ENCODE measurements at places on chromosomes 16 and 17.

GRCh38 chr17:330993-331701 is 21.5 kb downstream of the RPH3AL start:
- no peak for DNase-seq

- no peak for DNase-seq
These were observed 269.1 kb downstream of the CDH13 start for GRCh38 chr16:82895843-82896242.

GRCh38 chr16:29989111-29989858 is 6.1 kb downstream of the HIRIP3 start:
- DNase-seq, result no peak

DNA sequence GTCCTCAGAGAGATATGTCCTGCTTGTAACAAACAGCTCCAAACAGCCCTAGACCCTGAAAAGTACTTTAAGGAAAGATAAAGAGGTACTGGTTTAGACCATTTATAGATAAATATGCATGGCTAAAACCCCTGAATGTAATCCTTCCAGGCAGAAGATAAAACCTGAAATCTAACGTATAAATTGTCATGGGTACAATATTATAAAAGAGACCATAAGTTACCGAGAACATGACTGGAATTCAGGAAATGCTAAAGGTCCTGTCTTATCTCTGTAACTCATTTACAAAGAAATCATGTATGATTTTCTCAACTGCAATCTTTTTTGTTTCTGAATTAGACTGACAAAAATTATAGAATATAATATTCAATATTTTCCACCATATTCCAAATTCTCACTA is 9.2 kb upstream of the KANSL1 start:
- DNase-seq, result no peak

GRCh38 chr17:47615766-47616424 is 33.8 kb upstream of the KPNB1 start:
- no peak for DNase-seq

DNA sequence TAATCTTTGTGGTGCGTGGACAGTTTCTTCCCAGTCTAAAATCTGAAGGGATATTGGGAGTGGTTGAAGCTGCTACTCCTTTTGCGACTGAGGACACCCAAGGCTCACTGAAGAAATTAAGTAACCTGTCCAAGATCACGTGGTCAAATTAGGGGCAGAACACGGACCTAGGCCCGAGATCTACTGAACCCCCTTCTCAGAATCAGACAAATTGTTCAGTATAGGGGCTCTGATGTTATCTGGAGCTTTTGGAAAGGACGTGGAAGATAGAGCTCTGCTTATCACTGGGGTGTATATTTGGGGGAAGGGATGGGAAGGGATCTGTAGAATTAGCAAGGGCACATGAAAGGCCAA is 857 bp downstream of the TANGO6 start:
- DNase-seq, result no peak

DNA sequence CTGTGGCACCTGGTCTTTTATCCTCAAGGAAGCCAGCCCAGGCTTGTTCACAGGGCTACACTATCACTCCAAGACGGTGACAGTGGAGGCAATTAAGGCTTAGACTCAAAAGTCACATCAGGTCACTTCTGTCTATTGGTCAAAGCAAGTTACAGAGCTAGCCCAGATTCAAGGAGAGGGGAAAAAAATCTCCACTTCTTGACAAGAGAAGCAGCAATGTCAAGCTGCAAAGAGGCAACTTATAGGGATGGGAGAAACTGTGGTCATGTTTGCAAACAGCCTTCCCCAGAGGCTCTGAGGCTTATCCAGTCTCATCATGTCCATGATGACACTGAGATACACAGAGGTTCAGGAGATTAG is 31.6 kb downstream of the SERPINF1 start:
- DNase-seq, result no peak

DNA sequence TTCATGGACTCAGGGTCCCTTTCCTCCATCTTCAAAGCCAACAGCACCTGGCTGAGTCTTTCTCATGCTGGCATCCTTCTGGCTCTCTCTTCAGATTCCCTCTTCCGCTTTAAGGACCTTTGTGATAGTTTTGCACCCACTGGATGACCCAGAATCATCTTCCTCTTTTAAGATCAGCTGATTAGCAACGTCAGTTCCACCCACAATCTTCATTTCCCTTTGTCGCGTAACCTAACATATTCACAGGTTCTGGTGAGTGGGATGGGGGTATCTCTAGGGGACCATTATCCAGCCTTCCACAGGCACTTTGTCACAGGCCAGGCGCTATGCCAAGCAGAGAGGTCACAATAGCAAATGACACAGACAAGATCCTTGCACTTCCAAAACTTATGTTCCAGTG is 593.8 kb downstream of the MAF start:
- DNase-seq, result no peak

DNA sequence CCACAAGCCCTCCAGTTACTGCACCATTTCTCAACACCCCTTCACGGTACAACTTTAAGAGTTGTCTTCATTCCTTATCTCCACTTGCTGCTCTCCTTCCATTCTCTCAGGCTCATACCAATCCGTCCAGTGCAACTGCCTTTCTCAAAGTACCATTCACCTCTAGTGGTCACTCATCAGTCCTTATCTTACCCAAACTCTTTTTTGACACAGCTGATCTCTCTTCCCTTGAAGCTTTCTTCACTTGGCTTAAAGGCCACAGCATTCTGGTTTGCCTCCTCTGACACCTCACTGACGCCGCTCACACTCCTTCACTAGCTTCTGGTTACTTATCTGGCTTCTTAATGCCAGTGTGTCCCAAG is 24.9 kb downstream of the UBE2G1 start:
- DNase-seq, result no peak

DNA sequence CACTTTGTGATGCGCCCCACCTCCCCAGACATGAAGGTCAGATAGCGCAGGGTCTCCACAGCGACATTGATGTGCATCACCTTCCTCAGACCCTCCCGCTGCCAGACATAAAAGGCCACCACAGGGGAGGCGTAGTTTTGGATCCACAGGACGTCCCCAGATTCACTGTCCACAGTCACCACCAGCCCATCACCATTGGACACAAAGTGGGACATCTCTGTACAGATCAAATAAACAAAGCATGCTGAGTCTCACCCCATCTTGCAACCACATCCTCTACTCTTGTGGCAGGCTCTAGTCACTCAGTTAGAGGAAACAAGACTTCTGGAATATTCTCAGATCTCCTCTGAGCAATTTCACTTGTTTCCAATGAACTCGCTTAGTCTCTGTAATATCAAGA is 46.3 kb upstream of the ICAM2 start:
- DNase-seq, result no peak

- DNase-seq, result no peak
These were observed 299.3 kb downstream of the SOX9 start for GRCh38 chr17:72419866-72420774.

DNA sequence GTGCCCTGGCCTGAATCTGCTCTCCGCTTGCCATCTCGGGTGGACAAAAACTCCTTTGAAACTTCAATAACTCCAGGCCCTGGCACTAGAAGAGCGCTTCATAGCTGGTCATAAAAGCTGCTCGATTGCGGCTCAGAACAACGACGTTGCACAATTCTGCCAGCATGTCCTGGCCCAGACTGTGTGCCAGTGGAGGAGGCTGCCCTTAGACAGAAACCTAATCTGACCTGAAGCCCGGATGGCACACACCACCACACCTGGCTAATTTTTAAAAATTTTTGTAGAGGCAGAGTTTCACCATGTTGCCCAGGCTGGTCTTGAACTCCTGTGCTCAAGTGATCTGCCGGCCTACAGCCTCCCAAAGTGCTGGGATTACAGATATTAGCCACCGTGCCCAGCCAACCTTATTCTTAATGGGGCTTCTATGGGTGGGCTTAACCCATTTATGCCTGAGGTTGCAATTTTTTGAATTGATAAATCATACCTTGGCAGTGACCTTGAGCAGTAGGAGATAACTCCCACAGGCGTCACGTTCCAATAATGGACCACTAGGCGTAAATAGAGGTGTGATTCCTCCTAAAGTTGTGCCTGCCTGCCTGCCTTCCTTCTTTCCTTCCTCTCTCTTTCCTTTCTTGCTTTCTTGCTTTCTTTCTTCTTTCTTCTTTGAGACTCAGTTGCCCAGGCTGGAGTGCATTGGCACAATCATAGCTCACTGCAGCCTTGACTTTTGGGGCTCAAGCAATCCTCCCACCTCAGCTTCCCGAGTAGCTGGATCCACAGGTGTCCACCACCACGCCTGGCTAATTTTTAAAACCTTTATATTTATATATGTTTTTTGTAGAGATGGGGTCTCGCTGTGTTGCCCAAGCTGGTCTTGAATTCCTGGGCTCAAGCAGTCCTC is 1.1 kb upstream of the PPL start:
- no peak for DNase-seq

DNA sequence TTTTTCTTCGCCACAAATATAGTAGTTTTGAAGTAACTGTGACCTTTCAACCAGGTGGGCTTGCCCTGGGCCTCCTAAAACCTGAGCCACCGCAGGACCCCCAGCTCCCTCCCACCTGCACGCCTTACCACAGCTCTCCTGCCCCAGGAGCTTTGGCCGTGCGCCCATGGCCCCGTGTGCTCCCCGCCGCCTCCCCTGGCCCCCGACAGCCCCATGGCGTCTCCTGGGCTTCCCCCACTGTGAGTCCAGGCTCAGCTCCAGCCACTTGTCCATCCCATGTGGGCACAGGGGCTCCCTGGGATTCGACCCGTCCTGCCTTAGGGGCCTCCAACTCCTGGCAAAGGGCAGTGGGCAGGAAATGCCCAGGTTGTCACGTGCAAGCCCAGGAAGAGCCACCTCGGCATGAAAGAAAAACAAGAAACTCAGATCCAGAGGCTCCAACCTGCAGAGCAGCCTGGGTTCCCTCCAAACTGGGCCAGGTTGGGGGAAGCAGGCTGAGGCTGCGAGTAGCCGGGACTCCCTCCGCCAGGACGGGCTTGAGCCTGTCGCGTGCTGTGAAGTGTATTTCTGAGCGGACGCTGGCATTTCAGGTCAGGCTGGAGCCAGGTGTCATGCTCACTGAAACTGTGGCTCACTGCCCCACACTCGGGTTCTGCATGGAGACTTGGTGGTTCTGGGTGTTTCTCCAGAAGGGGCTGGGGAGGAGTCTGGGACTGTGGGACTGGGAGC is 5.8 kb downstream of the LGALS3BP start:
- no peak for DNase-seq

GRCh38 chr17:48001197-48001596 is 30.3 kb downstream of the CDK5RAP3 start:
- no peak for DNase-seq

- peak; percentile 89 for DNase-seq
These were observed 71.0 kb downstream of the COPRS start for GRCh38 chr17:31787857-31788570.

DNA sequence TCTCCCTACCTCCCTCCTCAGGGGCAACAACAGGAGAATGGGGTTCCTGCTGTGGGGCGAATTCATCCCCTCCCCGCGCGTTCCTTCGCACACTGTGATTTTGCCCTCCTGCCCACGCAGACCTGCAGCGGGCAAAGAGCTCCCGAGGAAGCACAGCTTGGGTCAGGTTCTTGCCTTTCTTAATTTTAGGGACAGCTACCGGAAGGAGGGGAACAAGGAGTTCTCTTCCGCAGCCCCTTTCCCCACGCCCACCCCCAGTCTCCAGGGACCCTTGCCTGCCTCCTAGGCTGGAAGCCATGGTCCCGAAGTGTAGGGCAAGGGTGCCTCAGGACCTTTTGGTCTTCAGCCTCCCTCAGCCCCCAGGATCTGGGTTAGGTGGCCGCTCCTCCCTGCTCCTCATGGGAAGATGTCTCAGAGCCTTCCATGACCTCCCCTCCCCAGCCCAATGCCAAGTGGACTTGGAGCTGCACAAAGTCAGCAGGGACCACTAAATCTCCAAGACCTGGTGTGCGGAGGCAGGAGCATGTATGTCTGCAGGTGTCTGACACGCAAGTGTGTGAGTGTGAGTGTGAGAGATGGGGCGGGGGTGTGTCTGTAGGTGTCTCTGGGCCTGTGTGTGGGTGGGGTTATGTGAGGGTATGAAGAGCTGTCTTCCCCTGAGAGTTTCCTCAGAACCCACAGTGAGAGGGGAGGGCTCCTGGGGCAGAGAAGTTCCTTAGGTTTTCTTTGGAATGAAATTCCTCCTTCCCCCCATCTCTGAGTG is 5.9 kb upstream of the LASP1NB start:
- no peak for DNase-seq

DNA sequence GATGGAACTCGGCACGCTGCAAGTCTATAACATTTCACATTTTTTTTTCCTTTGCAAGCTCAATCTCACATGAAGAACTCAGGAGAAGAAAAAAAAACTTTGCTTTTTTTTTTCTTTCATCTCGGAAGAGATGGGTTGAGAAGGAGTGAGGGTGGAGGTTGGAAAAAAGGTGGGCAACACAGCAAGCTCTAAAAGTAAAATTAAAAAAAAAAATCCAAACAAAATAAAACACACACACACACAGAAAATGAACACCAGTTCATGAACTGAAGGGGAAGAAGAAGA is 2.5 kb downstream of the MAF start:
- no peak for DNase-seq

- no peak for DNase-seq
These were observed 39.9 kb downstream of the CDH1 start for GRCh38 chr16:68776821-68777485.

DNA sequence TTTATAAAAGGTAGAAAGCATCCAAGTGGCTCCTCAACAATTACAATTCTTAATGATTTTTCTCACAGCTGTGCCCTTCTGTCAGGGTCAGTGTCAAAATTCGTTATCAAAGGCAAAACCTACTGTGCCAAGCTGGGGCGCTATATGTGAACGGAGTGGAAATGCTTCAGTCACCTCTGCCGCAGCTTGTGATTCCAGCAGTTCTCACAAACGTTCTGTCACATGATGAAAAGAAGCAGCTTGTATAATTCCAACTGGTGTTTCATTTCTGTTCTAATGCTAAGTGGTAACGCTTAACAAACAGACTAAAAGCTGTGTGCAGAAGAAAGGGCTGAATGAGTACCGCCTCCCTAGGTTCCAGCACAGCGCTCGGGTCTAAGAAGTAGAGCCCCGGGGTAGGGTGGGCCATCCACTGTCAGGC is 14.2 kb downstream of the PLD6 start:
- no peak for DNase-seq

- DNase-seq, result no peak
These were observed 1.4 kb downstream of the YPEL3 start for GRCh38 chr16:30094541-30095165.

DNA sequence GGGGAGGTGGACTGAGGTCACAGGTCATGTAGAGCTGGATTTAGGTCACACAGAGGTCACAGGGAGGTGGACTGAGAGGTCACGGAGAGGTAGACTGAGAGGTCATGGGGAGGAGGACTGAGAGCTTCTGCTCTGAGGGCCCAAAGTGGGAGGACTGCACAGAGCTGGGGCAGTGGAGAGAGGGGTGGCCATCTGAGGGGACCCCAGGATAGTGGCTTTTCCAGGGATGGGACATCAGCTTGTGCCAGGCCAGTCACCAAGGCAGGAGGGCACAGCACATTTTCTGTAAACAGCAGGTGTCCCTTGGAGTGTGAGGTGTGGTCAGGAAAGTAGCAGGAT is 26.1 kb upstream of the JPT2 start:
- no peak for DNase-seq
